Fibroblast of lung (primary cell): ENCODE measurements at places on chromosomes 3 and 15.

GRCh38 chr3:131218196-131218595, 163.4 kb upstream of the NUDT16 start:
- DNase-seq = peak; percentile 95

GRCh38 chr15:80152896-80153876, at the start of gene FAH:
FAH (plus strand) TSS chr15:80152999; CDS start chr15:80153055, 56 bp downstream.
- DNase-seq = peak; percentile 62

DNA sequence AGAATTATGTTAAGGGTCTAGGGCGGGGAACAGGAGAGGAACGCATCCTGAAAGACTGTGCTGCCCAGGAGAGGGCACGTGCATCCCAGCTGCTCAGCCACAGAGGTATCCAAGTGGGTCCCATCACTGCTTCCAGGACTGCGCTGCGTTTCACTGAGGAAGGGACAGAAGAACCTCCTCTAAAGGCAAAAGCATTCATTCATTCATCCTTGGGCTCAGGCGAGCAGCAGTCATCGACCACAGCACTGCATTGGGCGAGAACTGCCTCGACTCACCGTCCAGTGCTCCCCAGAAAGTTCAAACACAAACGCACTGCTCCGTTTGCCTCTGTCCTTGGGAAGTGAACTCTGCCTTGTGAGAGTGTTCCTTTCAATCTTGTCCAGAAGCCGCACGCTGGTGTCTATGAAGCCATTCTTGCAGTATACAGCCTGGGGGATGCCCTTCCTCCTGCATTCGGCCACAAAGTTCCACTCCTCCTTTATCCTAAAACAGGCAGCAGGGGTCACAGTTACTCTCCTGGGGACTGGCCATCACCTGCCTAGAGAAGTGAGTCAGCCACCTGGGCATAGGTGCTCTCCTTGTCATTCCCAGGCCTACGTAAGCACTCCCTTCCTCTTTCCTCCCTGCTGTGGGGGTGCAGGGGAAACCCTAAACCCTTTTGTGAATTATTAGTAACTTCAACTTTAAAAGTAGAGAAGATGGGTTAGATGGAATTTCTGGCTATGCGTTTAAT, 21.2 kb downstream of the LRRC2 start:
- DNase-seq = no peak

- peak; percentile 65 for DNase-seq
Observed at GRCh38 chr3:113441051-113441770, at the start of gene CFAP44. CFAP44 (minus strand) TSS chr3:113441493; CDS start chr3:113433664, 7,829 bp downstream.

DNA sequence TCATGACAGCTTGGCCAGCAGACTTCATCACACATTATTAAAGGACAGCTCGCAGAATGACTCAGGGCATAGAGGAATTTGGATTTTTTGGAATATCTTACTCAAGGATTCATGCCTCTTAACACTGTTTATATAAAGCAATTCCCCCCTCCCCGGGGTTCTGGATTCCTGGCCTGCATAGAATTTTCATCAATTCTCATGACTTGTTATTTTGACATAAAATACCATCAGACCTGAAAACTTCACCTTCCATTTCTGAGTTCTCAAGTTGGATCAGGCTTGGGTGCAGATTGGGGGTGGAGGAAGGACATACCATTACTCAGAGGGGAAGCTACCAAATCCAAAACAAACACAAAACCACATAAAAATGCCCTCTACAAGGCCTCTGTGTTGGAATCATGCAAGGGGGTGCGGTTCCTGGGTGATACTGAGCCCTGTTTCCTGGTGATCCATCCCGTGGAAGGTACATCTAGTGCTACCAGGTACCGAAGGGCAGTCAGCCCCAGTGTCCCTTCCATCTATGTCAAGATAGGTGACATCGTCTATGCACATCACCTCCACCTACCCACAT, 95.3 kb downstream of the DAPK2 start:
- DNase-seq = peak; percentile 77

GRCh38 chr3:70360979-70361760, 48.7 kb upstream of the MDFIC2 start:
- peak; percentile 48 for DNase-seq

DNA sequence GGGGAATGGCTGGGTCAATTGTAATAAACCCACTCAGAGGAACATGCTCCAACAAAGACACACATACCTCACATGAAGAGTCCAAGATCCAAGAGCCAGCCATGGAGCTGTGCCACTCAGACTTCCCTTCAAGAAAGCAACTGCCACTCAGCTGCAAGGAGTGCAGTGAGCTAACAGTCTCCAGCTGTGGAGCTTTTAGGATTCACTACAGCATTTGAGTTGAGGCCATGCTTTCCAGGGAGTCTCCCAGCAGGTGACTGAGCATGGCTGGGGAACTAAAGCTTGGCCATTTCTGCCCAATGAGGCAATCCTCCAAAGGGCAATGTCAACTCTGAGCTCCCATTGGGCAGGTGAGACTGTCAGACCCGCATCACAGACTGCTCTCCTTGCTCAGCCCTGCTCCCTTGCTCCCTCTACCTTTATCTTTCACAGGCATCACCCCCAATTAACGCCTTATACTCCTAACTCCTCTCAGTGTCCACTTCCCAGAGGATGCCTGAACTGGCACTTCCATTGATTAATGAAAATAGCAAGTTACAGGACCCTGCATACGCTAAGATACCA, 165.3 kb upstream of the CTNNB1 start:
- no peak for DNase-seq

DNA sequence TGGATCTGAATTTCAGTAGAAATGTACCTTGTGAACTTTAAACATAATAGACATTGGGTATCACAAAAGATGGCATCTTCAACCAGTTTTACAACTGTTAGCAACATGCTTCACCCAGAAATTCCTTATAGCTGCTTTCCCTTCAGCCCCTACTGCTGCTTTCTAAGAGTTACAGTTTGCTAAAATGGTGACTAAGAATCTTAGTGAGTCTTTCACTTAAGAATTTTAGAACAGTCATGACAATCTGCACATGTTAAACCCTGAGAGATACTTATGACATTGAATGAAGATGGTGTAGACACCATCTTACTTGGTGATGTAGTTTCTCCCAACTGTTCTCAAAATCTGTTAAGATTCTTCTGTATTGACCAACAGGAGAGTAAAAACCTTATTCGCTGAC, 129.7 kb upstream of the UBE2E1 start:
- peak; percentile 30 for DNase-seq
